ENCODE measurements at places on chromosomes 6 and 20.

DNA sequence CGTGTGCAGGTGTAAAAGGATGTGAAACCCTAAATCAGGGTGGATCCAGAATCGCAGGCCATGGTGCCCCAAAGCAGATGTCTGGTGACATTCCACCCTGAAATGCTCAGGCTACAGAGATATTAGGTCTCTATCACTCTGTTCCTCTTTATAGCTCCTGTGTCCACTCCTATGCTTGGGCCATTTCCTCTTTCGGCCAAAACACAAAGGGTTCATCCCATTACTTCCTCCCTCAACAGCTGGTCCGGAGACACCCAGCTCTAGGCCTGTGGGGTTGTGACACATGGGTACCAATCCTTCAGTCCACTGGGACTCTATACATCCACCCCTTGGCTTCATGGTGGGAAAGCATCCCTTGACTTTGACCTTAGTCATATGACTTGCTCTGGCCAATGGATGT is 1.7 kb upstream of the SIGLEC1 start:
- no peak for DNase-seq

GRCh38 chr6:134903448-134903847 is 46.5 kb downstream of the ALDH8A1 start:
- no peak for DNase-seq

DNA sequence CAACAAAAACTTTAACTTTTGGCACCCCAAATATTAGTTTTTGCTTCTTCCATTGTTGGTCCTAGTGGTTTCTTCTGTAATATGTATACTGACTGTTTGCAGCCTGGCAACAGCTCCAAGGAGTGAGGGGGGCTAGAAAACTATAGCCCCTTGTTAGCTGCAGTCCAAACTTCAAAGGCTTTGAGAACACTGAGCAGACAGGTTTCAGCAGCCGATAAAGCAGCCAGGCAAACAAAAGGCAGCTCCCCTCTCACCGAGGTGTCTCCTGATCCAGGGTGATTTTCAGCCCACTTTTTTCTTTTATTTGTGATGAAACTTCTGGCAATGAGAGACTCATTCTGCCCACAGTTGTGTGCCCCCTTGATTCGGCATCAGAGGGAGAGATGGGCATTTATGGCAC is 80.7 kb downstream of the OLIG3 start:
- no peak for DNase-seq

- DNase-seq, result no peak
These were observed 682.8 kb downstream of the TFAP2A start for GRCh38 chr6:9732056-9732455.

- DNase-seq, result no peak
These were observed 767.9 kb upstream of the DEFB115 start for GRCh38 chr20:30489614-30490003.

DNA sequence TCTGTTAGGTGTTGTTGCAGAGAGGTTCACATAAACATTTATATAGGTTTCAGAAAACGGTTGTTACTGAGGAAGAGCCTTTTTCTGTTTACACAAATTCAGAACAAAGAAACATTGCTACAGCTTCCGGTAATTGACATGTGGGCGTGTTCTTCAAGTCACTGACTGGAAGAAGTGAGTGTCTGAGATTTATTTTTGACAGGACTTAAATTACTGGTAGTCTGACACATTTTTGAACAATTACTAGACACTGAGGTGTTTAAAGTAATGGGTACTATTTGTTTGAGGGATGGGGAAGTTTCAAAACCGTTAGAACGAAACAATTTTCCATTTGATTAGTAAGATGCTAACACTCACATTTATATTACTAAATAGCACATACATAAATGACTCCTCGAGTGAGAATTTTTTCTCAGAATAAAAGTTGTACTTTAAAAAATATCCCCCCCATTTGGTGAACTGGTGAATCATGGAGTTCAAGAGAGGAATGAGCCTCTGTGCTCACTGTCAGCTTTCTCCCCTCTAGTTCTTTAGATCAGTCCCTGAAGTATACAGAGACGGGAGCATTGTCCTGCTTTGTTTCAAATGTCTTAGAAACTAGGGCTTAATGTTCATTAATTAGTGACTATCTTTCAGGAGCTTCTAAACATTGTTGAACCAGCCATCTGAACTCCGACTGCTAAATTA is 98.7 kb downstream of the TSHZ2 start:
- DNase-seq, result no peak

GRCh38 chr6:128070406-128070805 is 169.5 kb upstream of the THEMIS start:
- peak; percentile 30 for DNase-seq

DNA sequence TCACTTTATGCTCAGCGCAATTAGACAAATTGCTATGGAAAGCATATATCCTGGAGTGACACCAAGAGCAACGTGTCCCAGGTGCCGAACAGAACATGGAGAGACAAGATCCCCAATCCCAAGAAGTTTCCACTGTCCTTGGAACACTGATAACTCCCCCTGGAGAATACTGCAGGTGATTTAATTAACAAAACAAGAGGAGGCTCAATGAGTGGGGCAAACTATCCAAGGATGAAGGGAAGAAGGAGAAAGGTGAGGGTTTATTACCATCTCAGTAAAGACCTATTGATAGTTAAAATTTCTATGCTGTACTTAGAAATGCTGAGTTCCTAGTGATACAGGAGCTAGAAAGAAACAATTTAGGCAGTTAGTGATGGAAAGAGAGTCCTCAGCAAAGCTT is 35.7 kb downstream of the EDN1 start:
- no peak for DNase-seq

DNA sequence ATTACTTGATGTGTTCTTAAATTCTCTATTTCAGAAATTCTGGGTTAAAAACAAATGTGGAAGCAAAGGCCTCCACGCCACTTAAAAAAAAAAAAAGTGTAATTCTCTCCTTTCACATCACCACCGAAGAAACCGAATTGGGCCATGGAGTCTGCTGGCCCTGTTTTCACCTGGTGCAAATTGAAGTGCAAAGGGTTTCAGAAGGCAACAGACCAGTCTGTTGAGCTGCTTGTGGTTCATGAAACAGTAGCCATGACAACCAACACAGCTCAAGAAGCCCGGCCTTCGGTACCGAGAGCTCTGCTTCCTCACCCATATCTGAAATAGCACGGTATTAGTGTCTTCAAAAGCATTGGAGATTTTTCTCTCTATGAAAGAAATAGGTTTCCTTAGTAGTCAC is 63.1 kb downstream of the GMPR start:
- no peak for DNase-seq

DNA sequence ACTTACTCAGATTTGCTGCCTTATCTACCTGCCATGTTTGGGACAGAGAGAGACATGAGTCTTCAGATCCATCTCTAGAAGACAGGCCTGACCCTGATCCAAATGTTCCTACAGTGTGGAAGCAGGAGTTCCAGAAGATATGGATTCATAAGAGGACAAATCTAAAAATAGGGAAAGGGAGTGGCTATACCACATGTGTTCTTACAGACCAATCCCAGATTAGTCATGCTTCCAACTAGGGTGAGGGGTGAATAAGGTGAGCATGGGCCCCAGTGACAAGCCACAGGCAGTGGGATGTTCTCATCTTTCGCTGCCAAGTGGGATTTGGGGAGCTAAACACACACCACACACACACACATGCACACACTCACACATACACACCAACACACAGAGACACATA is 670.7 kb upstream of the CITED2 start:
- no peak for DNase-seq

- no peak for DNase-seq
These were observed 138.4 kb downstream of the EYA2 start for GRCh38 chr20:47032933-47033578.

DNA sequence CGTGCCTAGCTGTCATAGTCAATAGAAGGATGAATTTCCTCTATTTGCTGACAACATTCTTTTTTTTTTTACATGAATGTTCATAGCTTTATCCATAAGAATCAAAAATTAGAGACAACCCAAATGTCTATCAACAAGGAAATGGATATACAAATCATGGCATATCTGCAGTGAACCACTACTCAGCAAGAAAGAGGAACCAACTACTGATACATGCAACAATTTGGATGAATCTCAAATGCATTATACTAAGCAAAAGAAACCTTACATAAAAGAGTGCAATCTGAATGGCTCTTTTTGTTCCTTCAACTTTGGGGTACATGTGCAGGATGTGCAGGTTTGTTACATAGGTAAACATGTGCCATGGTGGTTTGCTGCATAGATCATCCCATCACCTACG is 17.7 kb upstream of the MCM9 start:
- no peak for DNase-seq

DNA sequence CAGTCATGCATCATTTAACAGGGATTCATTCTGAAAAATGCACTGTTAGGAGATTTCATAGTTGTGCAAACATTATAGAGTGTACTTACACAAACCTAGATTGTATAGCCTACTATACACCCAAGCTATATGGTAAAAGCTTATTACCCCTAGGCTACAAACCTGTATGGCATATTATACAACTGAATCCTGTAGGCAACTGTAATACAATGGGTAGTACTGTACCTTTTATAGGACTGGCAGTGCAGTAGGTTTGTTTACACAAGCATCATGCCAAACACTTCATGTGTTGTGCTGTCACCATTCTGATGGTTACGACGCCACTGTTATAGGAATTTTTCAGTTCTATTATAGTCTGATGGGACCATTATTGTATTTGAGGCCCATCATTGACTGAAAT is 39.3 kb upstream of the KHDC1 start:
- no peak for DNase-seq

GRCh38 chr6:136767570-136768309 is 24.5 kb downstream of the MAP3K5 start:
- peak; percentile 49 for DNase-seq

GRCh38 chr6:143335865-143336264 is 114.6 kb downstream of the ADAT2 start:
- DNase-seq, result no peak

- DNase-seq, result no peak
These were observed 113.8 kb upstream of the RAB32 start for GRCh38 chr6:146429831-146430230.

- DNase-seq, result no peak
These were observed 6.0 kb downstream of the SLC22A23 start for GRCh38 chr6:3450888-3451287.

DNA sequence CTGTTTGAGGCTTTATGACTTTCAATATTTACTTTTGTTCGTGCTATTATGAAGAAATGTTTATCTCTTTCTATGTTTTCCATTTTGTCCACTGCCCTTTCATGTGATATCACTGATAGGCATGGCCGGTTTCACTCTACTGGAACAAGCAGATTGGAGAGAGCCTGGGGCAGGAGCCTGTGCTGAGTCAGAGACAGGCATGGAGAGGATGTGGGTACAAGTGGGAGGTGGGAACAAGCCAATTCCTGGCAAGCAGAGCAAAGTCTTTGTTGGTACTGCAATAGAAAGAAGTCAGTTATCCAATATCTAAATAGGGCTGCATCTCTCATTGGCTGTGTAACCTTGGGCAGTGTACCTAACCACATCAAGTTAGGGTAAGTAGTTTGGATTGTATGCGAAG is 545.6 kb upstream of the MAP3K7 start:
- DNase-seq, result peak; percentile 4

DNA sequence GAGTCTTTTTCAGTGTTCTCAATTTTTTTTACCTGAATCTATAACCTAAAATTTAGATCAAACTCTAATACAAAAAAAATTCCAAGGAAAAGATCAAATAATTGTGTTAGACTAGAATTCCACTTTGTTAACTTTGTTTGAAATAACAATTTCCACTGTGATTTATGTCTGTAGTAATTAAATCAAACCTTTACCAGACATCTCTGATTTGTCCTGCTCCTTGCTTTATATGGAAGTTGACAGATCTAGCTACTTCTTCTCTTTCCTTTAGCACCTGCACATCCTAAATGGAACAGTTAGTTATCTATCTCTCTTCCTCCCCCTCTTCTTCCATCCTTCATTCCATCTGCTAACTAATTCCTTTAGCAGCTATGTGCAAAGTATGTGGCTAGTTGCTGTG is 99.5 kb upstream of the TMEM30A start:
- DNase-seq, result no peak

- no peak for DNase-seq
These were observed 42.1 kb downstream of the GFRA4 start for GRCh38 chr20:3621111-3621510.

DNA sequence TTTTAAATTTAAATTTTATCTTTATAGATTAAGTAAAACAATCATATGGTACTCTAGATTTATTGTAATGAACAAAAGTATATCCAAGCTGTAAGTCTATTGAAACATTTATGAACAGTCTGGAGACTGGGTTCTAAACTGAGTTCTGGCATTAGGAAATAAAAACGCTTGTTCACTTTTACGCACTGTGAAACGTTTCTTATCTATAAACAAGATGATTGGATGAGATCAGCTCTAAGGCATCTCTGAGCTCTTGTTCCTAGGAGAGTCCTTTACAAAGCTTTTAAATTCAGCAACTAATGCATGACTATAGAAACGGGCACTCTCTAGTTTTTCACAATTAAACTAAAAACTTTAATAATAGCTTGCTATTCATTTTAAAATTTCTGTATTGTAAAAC is 6.8 kb downstream of the HUS1B start:
- peak; percentile 48 for DNase-seq

DNA sequence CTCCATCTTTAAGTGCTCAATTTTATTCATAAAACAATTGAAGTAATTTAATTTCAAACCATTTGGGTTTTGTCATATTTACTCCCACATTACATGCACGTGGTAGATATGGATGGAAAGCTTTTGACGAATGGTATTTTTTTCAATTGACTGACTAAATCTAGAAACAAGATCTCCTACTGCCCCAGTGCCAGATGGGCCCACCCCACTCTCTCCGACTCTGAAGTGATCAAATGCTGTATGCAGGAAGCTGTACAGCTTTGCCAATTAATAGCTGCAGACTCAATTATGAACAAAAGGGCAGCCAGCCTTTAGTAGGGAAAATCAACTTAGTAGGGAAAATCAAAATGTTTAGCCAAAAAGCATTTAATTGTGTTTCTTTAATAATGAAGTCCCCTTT is 46.2 kb downstream of the PACRG start:
- DNase-seq, result no peak

GRCh38 chr6:170037541-170038250 is 253.2 kb downstream of the DLL1 start:
- DNase-seq, result no peak

DNA sequence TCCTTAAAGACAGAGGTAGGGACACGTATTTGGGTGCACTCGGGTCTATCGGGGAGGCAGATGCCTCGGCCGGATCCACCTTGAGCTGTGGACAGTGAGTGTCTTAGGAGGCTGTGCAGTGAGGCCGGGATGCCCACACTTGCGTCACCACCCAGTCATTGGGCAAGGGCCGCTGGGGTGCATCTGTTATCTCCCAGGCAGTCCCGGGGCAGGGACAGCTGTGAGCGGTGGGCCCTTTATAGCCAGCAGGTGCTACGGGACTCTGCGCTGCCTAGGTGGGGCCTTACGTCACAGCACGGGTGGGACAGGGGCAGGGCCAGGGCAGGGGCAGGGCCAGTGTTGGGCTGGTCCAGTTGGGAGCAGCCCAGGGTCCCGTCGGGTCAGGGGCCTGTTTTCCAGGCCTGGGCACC is 689 bp upstream of the COL20A1 start:
- no peak for DNase-seq

- peak; percentile 3 for DNase-seq
These were observed 263.6 kb downstream of the EYA4 start for GRCh38 chr6:133504761-133505160.

GRCh38 chr6:142926177-142926493 is 18.8 kb downstream of the HIVEP2 start:
- no peak for DNase-seq

All from fibroblast of pulmonary artery (primary cell).